ENCODE measurements at places on chromosomes 1 and 21.

DNA sequence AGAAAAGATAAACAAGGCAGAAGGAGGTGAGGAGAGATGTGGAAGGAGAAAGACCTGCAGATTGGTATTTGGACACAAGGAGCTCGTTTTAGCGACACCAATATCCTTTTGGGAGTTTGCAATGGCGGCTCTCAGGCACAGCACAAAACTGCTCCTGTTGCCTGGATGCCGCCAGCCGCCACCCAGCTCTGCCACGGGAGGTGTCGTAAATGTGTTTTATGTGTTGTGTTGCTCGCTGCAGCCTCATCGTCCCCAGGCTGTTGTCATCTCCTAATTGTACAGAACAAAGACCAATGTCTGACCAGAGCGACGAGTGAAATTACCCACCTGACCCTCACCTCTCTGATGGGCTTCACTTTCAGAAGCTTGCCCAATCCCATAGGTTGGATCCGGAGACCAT is 96.6 kb upstream of the ZNF281 start:
- DNase-seq, result no peak

DNA sequence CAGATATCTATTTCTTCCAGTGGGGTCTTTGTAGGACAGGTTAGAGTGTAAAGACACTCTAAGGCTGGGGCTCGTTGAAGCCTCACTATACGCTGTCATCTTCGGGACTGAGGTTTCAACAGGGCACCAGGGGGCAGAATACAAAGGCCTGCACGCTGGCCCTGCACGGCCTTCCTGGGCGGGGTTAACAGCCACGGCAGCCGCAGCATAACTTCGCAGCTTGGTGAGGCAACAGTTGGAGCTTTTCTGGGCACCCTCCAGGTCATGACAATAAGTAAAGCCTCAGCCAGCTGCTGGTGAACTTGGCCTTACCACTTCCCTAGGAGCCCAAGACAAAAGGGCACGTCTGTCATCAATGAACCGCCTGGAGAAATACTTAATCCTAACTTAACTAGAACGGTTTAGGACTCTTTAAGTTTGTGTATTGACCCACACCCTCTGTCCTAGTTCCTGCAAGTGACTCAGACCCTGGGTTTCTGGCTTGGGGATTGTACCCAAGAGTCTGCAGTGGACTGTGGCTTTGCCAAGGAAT is 2.3 kb upstream of the RUNX1 start:
- peak; percentile 65 for DNase-seq

DNA sequence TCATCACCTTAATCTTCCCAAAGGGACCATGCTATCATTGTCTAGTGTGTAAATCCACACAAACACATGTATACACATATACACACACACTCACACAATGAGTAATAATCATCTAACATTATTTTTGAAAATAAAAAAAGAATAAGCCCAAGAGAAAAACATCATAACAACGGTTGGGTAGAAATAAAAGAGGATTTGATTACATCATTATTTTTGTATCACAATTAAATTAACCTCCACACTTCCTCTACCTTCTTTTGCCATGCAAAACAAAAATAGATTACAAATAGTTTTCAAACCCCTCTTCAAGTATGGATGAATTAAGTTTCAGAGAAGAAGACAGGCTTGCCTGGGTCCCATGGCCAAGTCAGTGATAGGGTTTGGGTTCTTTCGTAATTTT is 238.1 kb downstream of the VAV3 start:
- no peak for DNase-seq

DNA sequence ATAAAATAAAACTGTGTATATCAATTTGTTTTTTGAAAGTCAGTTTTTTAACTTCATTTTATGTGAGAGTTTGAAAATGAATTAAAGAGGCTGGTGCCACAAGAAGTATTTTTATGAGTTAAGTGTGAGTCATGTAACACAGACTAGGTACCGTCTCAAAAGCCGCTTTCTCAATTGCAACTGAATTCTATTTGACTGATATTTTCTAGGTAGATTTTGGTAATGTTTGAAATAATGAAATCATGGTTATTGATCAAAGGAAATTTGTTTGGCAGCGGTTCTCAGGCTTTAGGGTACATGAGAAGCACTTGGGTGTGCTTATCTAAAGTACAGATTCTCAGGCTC is 4.6 kb downstream of the SNX27 start:
- no peak for DNase-seq

DNA sequence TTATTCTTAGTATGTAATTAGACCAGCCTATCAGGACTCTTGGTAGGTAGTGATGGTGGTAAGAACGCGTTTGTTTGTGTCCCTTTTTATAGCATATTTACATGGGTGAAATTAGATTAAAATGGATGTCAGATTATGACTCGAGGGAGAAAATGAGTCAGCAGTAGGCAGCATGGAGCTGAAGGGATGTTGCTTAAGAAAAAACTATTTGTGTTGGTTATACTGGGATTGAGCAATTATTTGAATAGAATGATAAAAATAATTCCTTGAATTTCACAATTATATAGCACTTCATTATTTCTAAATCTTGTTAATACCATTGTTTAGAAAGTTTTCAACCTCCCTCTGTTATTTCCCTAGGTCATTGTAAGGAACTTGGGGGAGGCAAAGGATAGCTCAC is 348.8 kb downstream of the RYR2 start:
- DNase-seq, result no peak

DNA sequence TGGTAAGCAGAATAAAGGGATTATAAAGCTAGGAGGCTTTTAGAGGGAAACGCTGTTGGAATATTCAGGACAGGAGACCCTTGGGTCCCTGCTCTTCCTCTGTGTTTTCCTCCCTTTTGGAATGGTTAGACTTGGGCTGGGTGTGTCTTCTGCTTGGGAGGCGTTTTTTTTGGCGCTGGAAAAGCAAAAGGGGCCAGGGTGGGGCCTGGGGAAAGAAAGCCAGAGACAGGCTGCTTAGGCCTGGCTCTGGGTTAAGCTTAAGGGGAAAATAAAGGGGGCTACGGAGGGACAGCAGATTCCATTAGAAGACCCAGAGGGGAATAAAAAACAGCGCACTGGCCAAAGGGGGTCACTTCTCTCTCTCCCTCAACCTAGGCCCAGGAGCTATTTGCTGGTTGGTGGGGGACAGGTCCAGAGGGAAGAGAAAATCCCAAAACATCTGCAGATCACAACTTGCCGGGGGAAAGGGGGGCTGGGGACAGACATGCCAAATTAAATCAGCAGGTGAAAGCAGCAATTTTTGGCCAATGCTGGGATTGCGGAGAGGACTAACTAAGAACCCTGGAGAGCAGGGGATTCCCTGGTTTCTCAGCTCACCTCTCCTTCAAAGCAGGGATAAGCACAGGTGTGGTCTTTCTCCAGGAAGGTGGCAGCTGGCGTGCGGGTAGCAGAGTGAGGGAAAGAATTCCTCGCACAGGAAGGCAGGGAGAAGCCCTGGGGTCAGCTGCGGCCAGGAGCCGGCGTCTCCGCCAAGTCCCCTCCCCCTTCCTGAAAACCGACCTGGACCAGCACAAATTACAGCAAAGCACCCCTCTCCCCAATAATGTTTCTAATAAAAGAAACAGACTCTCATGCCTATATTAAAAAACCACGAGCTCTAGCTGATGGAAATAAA is 82.2 kb upstream of the AK4 start:
- DNase-seq, result no peak

DNA sequence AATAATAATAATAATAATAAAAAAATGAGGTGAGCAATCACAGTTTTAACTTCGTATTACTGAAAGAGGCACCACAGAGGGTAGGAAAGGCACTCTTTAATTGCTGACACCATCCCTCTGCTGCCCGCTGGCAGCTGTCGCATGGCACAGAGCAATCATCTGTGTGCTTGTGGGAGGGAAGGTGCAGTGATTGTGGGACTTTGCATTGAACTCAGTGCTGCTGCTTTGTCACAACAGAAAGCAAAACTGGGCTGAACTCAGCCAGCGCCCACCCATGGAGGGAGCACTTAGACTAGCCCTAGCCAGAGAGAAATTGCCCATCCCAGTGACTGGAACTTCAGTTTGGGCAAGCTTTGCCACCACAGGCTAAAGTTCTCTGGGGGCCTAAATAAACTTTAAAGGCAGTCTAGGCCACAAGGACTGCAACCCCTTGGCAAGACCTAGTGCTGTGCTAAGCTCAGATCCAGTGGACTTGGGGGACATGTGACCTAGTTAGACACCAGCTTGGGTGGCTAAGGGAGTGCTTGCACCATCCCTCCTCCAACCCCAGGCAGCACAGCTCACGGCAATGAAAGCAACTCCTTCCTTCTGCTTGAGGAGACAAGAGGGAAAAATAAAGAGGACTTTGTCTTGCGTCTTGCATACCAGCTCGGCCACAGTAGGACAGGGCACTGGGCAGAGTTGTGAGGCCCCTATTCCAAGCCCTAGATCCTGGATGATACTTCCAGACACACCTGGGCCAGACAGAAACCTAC is 59.3 kb downstream of the WDR4 start:
- DNase-seq, result no peak

DNA sequence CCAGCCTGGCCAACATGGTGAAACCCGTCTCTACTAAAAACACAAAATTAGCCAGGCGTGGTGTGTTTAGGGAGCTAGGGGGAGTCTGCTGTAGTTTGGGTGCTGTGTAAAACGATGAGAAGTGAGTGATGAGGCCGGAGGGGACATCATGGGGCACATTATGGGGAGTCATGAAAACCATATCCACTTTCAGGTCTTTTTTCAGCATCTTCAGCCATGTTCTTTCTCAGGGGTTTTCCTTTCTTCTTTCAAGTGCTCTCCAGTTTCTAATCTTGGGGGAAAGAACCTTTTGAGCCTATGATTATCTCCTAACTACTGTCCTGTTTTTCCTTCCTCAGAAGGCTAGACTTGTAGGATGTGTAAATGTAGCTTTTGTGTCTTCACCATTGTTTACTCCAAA is 14.4 kb downstream of the KDM4A start:
- DNase-seq, result no peak

GRCh38 chr1:169048043-169048442 is 58.4 kb upstream of the ATP1B1 start:
- no peak for DNase-seq

- no peak for DNase-seq
These were observed 133.6 kb downstream of the SYF2 start for GRCh38 chr1:25098717-25099116.

DNA sequence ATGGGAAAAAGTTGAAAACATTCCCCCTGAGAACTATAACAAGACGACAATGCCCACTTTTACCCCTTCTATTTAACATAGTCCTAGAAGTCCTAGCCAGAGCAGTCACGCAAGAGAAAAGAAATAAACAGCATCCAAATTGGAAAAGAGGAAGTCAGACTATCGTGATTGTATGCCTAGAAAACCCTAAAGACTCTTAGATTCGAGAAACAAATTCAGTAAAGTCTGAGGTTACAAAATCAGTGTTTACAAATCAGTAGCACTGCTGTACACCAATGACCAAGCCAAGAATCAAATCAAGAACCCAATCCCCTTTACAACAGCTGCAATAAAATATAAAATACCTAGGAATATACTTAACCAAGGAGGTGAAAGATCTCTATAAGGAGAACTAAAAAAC is 72.4 kb downstream of the POU2F1 start:
- no peak for DNase-seq

GRCh38 chr1:211326528-211327345 is at the start of gene TRAF5:
TSS of gene TRAF5 (plus strand) at chr1:211326833. CDS start at chr1:211353240, 26,407 bp downstream.
- peak; percentile 25 for DNase-seq

GRCh38 chr1:209756615-209757445 is 977 bp downstream of the TRAF3IP3 start:
- DNase-seq, result no peak

GRCh38 chr1:116436611-116436970 is 63.5 kb downstream of the ATP1A1 start:
- no peak for DNase-seq

- no peak for DNase-seq
These were observed 5.2 kb downstream of the CAPN9 start for GRCh38 chr1:230752407-230752806.

- DNase-seq, result no peak
These were observed 318.4 kb downstream of the RPS6KC1 start for GRCh38 chr1:213369465-213369864.

- DNase-seq, result no peak
These were observed 78.6 kb downstream of the TIAM1 start for GRCh38 chr21:31265366-31266013.

GRCh38 chr1:181674617-181675016 is 191.3 kb downstream of the CACNA1E start:
- no peak for DNase-seq

DNA sequence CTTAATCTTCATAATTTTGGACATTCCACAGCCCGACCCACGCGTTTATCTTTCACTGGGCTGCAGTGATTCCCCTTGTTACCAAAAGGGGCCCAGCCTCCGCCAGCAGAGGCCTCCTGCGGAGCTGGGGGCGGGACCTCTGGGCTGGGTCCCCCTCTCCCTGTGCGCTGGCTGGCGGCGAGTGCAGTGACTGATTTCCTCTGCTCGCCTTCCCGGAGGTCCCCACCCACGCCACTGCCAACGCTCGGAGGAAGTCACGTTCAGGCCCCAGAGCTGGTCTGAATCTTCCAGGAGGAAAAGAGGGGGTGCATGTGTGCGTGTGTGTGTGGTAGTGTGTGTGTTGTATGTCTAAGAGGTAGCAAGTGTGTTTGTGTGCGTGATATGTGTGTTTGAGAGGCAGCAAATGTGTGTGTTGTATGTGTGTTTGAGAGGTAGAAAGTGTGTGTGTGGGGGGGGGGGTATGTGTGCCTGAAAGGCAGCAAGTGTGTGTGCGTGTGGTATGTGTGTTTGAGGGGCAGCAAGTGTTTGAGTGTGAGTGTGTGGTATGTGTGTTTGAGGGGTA is 35.0 kb upstream of the JAK1 start:
- DNase-seq, result peak; percentile 79

DNA sequence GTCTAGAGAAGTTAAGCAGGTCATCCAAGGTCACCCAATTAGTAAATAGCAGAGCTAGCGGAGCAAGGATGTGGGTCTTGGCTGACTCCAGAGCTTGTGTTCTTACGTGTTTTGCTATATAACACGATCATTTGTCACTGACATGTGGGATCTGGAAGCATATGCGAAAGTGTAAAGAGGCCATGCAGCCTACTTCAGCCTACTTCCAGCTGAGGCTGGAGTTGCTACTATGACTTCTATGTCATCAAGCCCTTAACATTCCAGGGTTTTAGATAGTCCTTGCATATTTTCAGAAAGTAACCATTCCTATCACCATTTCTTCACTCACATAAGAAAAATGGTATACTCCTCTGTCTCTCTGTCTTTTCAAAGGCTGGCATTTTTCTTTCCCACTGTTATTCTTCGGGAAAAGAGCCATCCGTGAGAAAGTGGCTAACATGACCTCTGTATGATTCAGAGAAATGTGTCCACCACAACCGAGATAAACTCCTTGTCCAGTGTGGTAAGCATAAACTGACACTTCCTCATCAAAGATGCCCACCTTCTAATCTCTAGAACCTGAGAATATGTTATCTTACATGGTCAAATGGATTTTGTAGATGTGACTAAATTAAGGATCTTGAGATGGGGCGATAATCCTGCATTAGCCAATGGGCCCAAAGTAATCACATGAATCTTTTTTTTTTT is 24.0 kb upstream of the ABL2 start:
- DNase-seq, result no peak

DNA sequence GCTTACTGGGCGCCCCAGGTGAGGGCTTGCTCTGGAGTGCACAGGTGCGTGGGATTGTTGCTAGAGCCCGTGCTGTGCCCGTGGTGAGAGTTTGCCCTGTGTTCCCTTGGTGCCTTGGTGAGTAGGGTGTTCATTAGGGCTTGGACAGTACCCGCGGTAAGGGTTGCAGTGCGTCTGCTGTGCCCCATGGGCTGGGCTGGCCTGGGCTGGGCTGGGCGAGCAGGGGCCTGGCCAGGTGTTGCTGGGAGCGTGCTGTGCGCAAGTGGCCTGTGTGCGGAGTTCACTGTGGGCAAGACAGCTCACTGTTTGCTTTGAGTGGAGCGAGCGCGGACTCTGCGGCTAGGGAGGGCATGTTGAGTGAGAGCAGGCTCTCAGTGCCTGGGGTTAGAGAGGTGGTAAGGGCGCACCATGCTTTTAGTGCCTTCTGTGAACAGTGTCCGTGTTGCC is 725 bp downstream of the CR1L start:
- DNase-seq, result no peak

All from stimulated activated CD8-positive, alpha-beta memory T cell treated with anti-CD3 and anti-CD28 coated beads, Interleukin-2, amount 100 ng/mL, for 48 hours (primary cell).